ENCODE measurements at places on chromosomes 1 and 21.

DNA sequence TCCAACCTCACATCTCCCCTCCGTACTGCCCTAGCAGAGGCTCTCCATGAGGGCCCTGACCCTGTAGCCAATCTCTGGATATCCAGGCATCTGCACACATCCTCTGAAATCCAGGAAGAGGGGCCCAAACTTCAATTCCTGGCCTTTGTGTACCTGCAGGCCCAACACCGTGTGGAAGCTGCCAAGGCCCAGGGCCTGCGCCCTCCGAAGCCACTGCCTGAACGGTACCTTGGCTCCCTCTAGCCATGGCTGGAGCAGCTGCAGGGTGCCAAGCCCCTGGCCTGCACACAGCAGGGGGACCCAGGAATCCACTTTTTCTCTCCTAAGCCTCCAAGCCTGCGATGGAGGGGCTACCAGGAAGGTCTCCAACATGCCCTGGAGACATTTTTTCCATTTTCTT, 84.2 kb downstream of the PTGER3 start:
- DNase-seq: no peak

- DNase-seq: no peak
Observed at GRCh38 chr21:45954261-45954660, 27.3 kb upstream of the COL6A1 start.

- DNase-seq: no peak
Observed at GRCh38 chr1:236159704-236160539, 17.6 kb downstream of the GPR137B start.

DNA sequence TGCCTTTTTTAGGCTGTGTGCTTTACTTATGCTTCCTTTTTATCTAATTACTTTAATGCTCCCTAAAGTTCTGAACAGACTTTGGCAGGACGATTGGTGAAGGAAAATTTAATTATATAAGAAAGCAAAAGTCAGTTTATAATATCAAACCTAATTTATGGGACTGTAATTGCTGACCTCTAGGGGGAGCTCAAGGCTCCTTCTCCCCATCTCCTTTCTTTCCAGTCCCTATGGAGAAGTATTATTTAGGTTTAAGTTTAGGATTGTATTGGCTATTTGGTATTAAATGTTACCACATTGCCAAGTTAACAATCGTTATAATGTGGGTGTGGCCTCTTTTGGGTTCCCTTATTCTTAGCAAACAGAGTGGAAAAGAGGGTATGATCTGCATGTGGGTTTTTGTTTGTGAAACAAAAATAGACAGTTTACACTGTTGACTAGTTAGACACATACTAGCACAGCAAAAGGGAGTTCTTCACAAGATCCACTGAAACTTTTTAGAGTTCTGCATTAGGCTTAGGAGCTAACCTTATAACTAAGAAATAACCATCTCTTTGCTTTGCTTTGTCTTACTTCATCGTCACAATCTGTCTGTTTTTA, 48.2 kb upstream of the TNFSF4 start:
- DNase-seq: no peak

- DNase-seq: no peak
Observed at GRCh38 chr1:22402356-22403053, 49.1 kb upstream of the ZBTB40 start.

GRCh38 chr1:168348146-168348709, 67.6 kb downstream of the TBX19 start:
- no peak for DNase-seq

- no peak for DNase-seq
Observed at GRCh38 chr21:17527240-17527639, 14.4 kb downstream of the CXADR start.

- no peak for DNase-seq
Observed at GRCh38 chr1:58823481-58824010, 39.7 kb upstream of the JUN start.
